ENCODE measurements at places on chromosomes 1 and 21.

DNA sequence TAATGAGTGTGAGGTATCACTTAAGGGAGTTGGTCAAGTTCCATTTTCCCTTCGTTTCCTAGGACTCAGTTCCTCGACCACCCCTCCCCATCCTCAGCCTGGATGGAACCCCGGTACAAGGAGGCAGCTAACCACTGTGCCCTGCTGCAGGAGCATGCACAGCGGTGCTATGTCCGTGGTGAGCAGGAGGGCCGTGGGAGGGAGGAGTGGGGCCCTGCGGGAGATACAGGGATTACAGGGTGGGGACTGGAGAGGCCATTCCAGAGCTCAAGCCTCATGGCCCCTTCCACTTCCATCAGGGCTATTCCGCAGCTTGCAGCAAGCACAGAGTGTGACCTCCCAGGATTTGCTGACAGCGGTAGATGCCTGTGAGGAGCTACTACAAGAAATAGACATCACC lies 25.8 kb downstream of the HYI start:
- no peak for DNase-seq

- no peak for DNase-seq
Observed at GRCh38 chr1:153583976-153584375, 18.3 kb upstream of the S100A2 start.

GRCh38 chr1:95067062-95067461 lies 5.7 kb downstream of the ALG14 start:
- no peak for DNase-seq

GRCh38 chr1:92125204-92125603 lies 45.1 kb downstream of the BTBD8 start:
- DNase-seq: no peak

DNA sequence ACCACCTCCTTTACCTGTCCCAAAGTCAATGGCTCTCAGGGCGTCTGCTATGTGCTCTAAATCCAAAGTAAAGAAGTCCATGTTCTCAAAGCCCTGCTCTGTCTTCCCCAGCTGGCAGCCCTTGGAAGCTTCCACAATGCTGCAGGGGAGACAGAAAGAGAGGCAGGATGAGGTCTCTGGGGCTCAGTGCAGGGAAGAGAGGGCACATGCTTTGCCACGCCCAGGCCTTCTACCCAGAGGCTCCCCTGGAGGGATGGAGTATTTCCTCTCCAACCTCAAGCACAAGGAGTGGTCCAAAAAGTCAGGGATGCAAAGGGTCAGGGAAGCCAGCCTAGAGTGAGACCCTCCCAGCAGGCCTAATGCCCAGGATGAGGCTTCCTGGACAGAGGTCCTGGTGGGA lies 10.2 kb downstream of the TRIM63 start:
- no peak for DNase-seq

DNA sequence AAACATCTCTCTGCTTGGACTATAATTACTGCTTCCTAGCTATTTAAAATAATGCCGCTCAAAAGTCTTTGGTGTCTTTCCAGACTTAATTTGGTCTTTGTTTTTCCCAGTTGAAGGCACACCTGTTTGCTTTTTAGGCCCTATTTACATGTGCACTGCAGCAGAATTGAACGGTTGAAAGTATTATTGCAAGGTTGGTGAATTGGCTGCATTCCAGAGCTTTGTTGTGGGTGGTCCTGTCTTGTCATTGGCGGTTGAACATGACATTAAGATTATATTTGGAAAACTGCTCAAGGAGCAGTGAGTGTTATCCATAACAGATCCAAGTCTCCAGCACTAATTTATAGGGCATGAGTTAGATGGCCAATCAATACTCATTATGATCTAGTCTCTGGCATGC lies 656.3 kb downstream of the PTPRC start:
- DNase-seq: no peak

DNA sequence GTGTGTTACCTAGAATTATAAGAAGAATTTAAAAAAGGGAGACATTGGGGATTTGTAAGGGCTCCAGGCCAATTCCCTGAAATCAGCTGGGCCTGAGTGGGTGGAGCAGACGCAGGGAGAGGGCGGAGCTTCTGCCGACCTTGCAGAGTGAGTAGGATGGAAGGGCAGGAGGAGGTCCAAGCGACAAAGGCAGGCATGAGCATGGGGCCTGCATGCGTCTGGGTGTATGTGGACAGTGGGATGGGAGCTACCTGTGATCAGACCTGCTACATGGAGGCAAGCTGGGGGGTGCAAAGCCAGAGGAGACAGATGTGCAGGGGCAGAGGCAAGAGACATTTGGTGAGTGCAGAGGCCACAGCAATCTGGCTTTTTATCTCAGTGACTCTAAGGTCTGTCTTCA lies 105.3 kb upstream of the OLIG2 start:
- no peak for DNase-seq

- no peak for DNase-seq
Observed at GRCh38 chr1:34370748-34371147, 194.0 kb downstream of the C1orf94 start.

DNA sequence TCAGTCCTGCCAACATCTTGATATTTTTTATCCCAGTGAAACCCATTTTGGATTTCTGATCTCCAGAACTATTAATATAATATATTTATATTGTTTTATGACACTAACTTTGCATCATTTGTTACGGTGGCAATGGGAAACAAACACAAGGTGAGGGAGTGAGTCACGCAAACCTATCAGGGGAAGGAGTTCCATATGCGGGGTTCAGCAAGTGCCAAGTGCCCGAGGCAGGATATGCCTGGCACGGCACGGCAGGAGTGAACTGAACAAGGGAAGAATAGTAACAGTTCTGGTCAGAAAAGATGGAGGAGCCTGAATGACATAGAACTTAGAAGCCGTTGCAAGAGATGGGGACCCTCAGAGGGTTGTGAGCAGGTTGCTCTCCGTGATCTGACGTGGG lies 7.7 kb upstream of the IL10RB start:
- DNase-seq: no peak

GRCh38 chr1:211605603-211606331 lies 26.8 kb upstream of the SLC30A1 start:
- no peak for DNase-seq

DNA sequence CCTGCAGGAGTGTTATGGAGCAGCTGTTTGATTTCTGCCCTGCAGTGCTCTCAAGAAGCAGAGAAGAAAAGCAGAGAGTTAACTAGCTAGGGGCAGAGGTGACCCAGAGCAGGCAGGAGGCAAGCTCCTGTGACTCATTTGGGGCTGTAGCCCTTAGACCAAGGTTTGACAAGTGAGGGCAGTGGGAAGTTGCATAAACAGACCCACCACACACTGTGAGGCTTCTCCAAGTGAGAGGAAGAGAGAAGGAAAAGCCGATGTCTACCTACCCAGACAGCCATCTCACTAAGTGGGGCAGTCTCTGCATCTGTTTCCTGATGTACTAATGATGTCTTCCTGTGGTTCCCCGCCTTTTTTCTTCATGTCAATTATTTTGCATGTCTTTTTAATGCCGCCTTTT lies 159.9 kb upstream of the NR5A2 start:
- no peak for DNase-seq

DNA sequence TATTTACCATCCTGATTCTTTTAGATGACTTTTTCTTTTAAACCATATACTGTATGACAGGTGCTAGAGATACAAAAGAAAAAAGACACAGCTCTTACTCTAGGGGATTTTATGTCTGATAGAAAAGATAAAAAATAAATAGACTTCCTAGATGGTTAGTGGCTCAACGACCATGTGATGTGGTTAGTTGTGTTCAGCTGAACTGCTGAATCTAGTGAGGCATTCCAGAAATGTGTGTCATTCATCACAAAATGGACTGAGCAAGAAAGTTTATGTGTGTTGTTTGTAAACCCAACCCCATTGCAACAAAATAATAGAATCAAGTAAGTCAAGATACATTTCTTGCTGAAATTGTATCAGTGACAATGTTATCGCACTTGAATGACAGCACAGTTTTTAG lies 205.8 kb upstream of the LYPLAL1 start:
- no peak for DNase-seq

DNA sequence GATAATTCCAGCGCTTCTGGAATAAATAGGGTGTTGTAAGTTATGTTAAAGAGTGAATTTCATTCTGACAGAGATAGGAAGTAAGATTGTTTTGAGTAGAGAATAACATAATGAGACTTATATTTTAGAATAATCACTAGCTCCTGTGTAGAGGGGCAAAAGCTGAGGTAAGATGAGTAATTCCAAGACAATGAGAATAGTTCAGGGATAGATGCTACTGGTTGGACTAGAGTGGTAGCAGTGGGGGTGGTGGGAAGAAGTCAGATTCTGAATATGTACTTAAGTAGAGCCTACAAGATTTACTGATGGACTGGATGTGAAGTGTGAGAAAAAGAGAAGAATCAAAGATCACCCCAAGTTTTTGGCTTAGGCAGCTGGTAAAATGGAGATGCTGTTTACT lies 23.3 kb upstream of the MOV10 start:
- no peak for DNase-seq

- no peak for DNase-seq
Observed at GRCh38 chr1:201083741-201084140, 28.5 kb downstream of the CACNA1S start.

- no peak for DNase-seq
Observed at GRCh38 chr21:17768840-17769446, 50.2 kb downstream of the C21orf91 start.

GRCh38 chr1:152513081-152513480 lies 1.2 kb upstream of the CRCT1 start:
- DNase-seq: no peak

DNA sequence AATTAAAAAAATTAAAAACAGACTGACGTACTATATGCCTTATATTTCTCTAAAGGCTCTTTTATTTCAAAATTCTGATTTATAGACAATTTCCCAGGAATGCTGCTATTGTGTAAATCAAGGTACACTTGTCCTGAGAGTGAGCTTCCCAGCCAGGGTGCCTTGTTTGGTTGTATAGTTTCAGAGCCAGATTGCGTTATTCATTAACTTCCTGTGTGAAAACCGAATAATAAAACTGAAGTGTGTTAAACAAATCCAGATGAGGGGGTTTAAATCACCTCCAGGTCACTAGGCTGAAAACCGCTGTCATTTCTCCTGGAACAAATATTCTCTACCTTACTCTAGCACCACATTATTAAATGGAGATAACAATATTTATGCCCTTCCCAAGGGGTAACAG lies 68.7 kb downstream of the LMX1A start:
- no peak for DNase-seq

GRCh38 chr1:46812996-46813857 lies 14.4 kb downstream of the CYP4B1 start:
- no peak for DNase-seq

DNA sequence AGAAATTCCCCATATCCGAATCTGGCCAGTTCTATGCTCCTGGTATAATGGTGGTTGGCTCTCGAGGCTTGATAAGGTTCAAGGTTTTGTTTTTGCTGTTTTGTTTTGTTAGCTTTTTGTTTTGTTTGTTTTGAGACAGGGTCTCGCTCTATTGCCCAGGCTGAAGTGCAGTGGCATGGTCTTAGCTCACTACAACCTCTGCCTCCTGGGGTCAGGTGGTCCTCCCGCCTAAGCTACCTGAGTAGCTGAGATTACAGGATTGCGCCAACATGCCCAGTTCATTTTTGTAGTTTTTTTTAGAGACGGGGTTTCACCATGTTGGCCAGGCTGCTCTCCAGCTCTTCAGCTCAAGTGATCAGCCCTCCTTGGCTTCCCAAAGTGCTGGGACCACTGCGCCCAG lies 109.1 kb upstream of the ERRFI1 start:
- DNase-seq: no peak

- DNase-seq: no peak
Observed at GRCh38 chr1:100395913-100396312, 43.6 kb downstream of the CDC14A start.

DNA sequence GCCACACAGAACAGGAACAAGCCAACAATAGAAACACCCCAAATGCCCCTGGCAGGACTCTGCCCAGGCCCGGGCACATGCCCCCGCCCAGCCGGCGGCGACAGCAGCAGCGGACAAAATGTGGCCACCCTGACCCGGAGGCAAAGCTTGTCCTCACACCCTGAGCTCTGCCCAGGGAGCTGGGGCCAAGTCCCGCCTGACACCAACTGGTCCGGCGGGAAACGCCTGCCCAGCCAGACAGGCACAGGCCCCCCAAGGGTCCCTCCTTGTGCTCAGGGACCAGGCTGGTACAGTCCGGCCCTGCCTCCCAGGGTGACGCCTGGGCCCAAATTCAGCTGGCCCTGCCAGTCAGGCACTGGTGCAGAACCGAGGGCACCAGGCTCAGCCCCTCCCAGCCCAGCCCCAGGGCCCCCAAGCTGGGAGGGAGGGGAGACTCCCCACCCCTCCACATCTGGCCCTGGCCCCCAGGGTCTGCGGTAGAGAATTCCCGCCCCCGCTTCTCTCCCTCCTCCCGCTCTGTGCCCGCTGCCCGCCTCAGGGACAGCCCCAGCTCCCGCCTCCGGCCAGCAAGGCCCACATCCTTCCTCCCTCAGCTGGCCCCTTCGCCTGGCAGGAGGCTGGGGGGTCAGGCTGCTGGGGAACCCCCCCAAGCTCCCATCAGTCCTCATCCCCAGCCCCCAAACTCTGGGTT lies 2.0 kb downstream of the AHDC1 start:
- no peak for DNase-seq

- no peak for DNase-seq
Observed at GRCh38 chr1:166601650-166602278, 237.5 kb upstream of the POGK start.

GRCh38 chr1:20496241-20496661 lies 10.2 kb upstream of the CAMK2N1 start:
- DNase-seq: peak; percentile 6

DNA sequence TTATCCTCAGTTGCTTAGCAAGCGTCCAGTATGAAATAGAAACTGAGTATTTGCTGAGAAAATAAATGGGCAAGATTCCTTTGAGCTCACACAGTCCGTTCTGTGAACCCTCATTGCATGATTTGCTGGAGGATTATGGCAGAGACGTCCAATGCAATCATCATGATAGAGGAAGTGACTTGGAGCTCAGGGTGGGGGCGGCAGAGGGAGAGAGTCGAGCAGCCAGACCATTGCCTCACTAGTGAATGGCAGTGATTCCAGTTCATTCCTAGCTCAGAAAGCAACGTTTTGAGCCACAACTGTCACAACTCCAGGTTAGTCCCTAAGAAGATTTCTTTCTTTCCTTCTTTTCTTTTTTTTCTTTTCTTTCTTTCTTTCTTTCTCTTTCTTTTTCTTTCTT lies 27.5 kb upstream of the COL9A2 start:
- no peak for DNase-seq

GRCh38 chr1:3306583-3307291 lies 147.7 kb upstream of the ARHGEF16 start:
- no peak for DNase-seq

DNA sequence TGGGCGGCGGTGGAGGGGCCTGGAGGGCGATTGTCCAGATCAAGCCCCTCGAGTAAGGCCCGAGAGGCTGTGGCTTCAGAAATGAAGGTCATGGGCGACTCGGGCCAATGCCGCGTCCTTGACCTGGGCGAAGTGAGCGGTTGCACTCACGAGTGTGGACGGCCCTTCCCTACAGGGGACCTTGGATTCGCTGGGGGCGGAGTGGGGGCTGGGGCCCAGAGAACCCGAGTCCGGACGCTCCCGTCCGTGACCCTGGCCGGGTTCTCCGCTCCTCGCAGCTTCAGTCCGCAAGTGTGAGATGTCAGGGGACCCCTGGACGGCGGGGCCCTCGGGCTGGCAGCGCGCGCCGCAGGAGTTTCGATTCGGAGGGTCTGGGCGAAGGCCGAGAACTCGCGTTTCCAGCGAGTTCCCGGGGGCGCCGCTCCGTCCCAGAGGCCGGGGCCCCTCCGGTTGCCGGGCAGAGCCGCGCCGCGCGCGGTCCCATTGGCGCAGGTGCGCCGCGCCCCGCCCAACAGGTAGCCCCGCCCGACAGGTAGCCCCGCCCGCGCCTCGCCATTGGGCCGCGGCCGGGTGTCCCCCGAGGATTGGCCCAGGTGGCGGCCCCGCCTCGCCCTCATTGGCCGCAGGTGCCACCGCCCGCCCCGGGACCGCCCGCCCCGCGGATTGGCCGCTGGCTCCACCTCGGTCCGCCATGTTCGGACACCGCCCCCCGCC lies at the start of gene PRKCZ:
TSS of gene PRKCZ (plus strand) at position 694 of the 714 bp plus-strand sequence. CDS start 220 bp downstream, outside the sequence.
- DNase-seq: peak; percentile 91
